AG04450 (cell line): ENCODE measurements at places on chromosomes 6 and 20.

- DNase-seq = no peak
Measured at GRCh38 chr20:2341336-2341735, 39.4 kb upstream of the TGM6 start.

GRCh38 chr6:170445971-170446370, 107.1 kb downstream of the PSMB1 start:
- DNase-seq = no peak

DNA sequence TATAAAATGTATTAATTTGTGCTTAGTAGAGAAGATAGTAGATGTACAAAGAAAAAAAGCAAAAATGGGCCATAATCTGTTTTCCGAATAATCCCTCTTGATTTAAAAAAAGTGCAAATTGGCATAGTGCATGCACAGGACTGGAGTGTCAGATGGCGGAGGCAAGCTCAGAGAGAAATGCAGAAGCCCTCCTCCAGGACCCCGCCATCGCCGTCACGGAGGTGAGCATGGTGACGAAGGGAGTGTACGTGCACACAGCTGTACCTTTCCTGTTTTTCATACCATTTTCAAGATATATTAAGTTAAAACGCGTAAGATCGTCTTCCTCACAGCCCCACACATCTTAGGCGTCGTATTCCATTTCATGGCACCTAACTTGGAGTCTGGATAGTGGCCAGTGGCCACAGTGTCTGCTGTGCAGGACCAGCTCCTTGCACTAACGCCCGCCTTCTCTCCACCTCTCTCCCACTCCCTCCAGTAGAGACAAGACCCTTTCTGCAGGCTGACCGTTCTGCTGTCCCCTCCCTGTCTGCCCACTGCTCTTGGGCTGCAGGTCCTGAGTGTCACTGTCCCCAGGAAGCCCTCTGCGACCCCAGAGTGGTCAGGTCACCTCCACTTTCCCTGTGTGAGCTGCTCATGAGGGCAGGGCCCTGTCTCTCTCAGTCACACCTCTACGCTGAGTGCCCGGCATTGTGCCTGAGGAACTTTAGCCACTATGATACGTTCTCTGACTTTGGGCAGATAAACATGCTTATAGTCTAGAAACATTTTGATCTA, 9.8 kb downstream of the DUSP22 start:
- no peak for DNase-seq

DNA sequence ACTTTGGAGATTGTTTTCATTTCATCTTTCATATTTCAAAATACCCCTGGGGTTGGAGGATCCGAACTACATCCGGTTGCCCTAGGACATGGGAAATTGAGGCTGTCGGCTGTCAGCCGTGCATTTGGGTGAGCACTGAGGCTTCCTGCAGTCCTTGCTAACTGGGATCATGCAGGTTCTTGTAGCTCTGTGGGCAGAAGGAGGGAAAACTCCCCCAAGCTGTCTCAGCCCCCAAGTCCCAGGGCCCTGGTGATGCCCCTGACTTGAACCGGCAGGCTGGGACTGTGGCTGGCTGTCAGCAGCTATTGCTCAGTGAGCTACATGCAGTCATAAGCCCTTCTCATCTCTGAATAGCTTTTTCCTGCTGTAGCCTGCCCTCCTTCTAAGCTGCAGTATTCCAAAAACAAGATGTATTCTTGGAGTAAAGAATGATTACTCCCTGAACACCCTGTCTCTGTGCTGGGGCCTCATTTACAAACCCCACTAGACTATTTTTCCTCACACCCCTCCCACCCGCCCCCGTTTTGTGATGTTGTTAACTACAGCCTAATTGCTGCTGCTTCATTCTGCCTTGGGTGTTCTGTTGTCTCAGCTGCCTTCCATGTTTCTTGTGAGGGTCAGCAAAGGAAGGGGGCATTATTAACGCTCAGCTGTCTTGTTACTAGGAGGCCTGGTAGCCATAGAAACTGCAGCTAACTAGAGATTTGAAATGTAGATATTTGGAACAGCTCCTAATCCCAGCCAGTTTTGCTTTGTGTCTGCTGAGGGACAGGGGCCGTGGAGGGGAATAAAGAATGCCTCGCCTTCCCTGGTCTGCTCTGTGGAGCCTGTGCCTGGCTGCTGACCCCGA, 18.1 kb downstream of the MTRES1 start:
- DNase-seq = no peak

DNA sequence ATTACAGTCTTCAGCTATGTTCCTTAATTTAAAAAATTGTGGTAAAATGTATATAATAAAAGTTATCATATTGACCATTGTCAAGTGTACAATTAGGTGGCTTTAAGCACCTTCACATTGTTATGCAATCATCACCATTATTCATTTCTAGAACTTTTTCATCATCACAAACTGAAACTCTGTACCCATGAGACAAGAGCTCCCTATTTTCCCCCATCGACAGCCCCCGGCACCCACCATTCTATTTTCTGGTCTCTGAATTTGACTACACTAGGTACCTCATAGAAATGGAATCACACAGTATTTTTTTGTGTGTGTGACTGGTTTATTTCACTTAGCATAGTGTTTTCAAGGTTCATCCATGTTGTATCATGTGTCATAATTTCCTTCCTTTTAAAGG, 39.7 kb upstream of the FYN start:
- DNase-seq = no peak

DNA sequence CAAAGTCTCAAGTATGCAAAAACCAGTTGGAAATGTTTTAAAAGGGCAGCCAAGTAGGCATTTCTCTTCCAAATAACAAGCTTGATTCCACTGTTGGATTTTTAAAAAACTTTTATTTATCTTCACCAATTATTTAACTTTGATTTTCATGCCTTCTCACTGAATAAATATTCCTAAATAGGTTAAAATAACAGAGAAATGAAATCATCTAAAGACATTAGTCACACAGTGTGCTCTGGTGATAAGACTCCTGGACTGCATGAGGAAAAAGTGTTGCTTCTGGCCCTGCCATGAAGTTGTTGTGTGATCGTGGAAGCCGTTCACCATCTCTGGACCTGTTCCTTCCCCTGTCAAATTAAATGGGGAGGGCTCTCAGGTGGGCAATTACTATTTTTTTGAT, 33.8 kb upstream of the IGF2R start:
- DNase-seq = no peak

DNA sequence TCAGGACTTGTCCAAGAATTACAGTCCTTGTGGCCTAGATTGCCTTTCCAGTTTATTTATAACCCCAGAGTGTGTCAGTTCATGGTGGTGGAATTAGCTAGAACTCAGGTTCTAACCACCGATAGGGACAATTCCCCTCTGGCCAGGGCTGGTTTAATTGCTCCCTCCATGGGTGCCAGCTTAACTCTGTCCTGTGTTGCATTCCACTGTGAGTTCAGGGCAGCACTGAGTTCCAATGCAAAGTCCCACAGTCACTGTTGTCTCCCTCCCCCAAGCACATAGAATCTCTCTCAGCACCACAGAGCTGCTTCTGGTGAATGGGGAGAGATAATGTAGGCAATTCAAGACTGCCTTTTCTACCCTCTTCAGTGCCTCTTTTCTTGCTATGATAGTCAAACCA, 82.5 kb upstream of the TNFRSF21 start:
- DNase-seq = no peak

DNA sequence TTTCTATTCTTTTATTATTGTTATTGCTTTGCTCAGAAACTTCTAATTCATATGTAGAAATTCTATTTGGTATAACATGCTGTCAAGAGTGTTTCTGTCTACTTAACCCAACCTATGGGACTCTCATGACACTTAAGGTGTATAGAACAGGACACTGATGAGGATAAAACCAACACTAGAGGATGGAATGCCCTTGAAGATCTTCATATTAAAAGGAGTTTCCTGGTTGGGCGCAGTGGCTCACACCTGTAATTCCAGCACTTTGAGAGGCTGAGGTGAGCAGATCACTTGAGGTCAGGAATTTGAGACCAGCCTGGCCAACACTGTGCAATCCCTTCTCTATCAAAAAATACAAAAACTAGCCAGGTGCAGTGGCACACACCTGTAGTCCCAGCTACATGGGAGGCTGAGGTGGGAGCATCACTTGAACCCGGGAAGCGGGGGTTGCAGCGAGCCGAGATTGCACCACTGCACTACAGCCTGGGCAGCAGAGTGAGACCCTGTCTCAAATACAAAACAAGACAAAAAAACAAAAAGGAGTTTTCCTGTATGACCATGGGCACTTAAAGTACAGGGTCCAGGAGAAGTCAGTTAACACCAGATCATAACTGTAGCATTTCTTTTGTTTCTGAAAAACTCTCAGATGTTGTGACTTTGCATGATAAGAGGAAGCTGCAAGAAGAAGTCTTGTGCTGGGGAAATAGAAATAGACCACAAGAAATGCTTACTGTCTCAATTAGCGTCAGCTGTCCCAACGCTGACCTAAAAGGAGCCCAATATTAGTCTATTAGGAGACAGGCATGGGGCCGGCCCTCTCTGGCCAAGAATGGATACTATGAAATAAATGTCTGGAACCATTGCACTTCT, 38.9 kb upstream of the CD2AP start:
- DNase-seq = no peak

DNA sequence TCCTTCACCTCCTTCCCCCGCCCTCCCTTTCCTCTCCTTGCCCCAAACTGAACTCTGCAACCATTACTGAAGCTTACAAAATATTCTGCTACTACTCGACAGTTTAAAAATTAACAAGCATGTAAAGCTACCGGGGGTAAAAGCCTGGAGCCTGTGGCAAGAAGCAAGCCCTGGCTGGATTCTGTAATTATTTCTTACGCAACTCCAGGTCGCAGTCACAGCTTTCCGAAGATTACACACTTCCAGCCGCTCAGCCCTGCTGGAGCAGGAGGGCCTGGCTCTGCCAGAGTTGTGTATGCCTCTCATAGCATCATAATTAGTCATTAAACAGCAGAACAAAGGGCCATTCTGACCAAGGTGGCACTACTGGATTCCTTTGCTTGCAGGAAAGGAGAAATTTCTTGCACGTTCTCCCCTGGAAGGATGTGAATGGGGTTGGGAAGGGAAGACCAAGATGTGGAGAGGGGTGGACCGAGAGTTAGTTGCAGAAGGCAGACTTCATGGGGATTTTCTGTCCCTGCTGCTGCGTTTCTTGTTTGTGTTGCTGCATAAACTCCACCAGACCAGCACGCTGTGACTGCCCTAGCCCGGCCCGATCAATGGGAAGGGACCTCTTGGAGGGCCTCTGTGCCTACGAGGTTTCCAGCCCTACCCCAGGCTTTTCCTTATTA, 23.6 kb downstream of the FOXQ1 start:
- DNase-seq = no peak

GRCh38 chr20:48794360-48794759, 33.4 kb downstream of the PREX1 start:
- no peak for DNase-seq

- DNase-seq = no peak
Measured at GRCh38 chr6:136174510-136174909, 75.6 kb downstream of the MTFR2 start.

DNA sequence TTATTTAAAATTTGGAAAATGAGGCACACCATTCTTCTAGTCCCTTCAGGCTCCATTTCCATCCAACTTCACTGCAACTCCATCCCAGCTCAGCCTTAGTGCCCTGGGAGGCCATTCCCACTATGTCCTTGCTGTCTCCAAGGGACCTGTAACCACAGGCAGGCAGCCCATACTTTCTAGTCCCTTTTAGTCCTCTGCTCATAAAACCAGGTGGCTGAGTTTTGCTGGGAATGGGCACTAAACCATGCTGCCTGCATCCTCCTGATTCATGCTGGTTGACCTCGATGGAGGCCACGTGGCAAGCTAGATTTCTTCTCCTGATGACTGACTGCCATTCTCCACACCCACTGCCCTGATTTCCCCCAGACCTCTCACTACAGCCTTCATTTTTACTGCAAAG, 27.5 kb upstream of the MYMX start:
- DNase-seq = no peak

DNA sequence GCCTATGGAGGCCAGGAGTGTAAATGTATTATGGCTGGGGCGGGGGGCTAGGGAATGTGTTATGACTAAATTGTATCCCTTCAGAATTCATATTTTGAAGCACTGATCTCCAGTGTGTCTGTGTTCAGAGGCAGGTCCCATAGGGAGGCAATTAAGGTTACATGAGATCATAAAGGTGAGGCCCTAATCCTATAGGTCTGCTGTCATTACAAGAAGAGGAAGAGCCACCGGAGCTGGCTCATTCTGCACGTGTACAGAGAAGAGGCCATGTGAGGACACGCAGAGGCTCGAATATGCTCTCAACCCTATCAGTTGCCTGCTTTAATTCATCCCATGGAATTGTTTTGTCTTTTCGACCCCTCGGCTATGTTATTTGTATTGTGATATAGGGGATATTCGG, 76.9 kb downstream of the VTA1 start:
- DNase-seq = no peak

- no peak for DNase-seq
Measured at GRCh38 chr6:161301338-161301737, 27.5 kb upstream of the AGPAT4 start.

- no peak for DNase-seq
Measured at GRCh38 chr6:148827416-148828045, 80.7 kb downstream of the UST start.

DNA sequence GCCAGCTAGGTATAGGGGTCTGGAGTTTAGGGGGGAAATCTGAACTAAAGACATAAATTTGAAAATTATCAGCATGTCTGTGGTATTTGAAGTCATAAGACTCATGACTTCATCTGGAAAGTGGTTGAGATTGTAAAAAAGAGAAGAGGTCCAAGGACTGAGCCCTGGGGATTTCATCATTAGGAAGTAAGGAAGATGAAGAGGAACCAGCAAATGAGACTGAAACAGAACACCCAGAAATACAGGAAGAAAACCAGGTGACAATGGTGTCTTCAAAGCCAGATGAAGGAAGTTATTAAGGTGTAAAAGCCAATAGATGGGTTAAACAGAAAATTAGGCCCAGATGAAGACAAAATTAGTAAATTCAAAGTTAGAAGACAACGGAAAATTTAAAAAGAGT, 49.1 kb upstream of the UBR2 start:
- DNase-seq = no peak

DNA sequence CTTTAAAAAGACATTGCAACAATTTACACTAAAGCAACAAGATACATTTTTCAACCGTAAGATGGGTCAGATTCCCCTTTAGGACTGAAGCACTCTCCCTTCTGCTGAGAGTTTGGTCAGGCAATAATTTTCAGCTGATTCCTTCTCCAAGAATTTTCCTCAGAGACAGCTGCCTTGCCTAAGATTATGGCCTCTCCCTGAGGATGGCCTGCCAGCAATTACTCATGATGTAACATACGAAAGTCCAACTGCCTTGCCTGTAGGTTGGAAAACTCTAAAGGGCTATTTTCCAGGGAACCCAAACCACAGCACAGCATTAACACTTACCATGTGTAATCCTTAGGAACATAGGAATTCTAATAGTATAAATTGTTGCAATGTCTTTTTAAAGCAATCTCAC, 229.1 kb upstream of the FLRT3 start:
- no peak for DNase-seq
